ENCODE measurements at places on chromosomes 3 and 15.

DNA sequence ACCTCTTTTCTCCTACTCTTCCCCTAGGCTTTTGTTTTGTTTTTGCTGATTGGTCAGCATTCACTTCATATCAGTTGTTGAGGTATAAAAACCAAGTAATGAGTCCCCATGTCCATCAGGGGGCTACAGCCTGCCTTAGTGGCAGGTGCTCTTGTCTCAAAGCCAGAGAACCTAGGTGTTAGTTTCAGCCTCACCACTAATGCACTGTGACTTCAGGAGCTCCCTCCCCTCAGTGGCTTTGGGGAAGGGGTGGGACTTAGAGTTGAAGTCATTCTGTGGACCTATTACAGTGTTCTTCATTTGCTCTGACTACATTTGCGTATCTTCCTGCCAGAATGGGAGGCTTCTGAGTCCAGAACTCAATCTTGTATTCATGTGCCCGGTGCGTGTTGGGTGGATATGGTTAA, 41.6 kb downstream of the NR2C2 start:
- no peak for DNase-seq

GRCh38 chr3:62013951-62014350, 359.4 kb downstream of the FEZF2 start:
- DNase-seq = no peak

GRCh38 chr3:38005076-38006020, 14.8 kb downstream of the VILL start:
- no peak for DNase-seq

DNA sequence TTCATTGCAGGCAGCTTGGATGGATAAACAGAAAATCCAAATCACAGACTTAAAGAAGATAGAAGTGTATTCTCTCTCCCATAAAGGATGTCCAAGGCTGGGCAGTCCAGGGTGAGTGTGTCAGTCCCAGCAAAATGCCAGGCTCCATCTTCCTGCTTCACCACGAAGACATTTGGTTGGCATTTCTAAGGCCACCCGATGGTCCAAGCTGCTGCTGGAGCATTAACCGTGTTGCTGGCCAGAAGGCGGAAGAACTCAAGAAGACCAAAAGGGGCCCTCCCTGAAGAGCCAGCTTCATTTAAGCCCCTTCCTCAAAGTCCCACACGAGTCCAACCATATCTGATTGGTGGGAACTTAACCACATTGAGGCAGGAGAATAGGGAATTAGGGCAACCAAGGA, 3.0 kb upstream of the CYP11A1 start:
- no peak for DNase-seq

Measured in progenitor cell of endocrine pancreas (in vitro differentiated cells).